ENCODE measurements at places on chromosomes 7 and 10. TPM values are rescaled to one million over a fixed set of nuclear protein-coding genes. Genes with fewer than 3 reads are reported as not detected.

DNA sequence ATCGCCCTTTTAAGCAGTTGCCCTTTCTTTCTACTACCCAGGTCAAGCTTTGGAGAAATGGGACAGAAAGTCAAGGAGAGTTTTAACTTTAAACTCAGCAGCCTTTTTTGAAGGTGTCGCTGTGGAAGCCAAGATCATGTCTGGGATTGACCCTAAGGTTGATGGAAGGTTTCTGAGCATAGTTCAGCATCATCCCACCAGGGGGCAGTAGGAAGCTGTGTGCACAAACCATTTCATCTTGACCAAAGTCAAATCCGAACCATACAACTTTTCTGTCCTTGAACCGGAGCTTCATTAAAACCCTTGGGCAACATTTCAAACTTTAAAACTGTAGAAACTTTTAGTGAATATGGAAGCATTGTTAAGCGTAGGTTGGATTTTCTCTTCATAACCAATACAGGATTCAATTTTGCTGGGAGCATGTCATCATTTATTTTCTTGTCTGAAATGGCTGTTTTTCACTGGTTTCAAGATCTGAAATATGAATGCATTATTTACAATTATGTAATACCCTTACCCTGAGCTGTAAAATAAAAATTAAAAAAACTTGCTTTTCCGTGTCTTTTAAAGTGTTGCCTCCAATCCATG, 214.4 kb upstream of the KIAA1217 start:
- no peaks in the 10 kb centered on the region for H3K4me1 ChIP-seq
- peak; percentile 4 for DNase-seq
- H3K27me3 ChIP-seq: no peaks in the 10 kb centered on the region
- H3K4me3 ChIP-seq: no peak overlapping the region
- H3K36me3 ChIP-seq: no peaks in the 10 kb centered on the region

The FGFBP3 gene
- total RNA-seq: 2.0 TPM

GRCh38 chr7:153588586-153588985, 463.6 kb upstream of the DPP6 start:
- H3K27me3 ChIP-seq: no peaks in the 10 kb centered on the region
- no peak overlapping the region for H3K4me3 ChIP-seq
- no peak overlapping the region for H3K27ac ChIP-seq
- DNase-seq: no peak

The TMEM176A gene
- 9.1 TPM for total RNA-seq

The CALCR gene
- not detected for total RNA-seq

DNA sequence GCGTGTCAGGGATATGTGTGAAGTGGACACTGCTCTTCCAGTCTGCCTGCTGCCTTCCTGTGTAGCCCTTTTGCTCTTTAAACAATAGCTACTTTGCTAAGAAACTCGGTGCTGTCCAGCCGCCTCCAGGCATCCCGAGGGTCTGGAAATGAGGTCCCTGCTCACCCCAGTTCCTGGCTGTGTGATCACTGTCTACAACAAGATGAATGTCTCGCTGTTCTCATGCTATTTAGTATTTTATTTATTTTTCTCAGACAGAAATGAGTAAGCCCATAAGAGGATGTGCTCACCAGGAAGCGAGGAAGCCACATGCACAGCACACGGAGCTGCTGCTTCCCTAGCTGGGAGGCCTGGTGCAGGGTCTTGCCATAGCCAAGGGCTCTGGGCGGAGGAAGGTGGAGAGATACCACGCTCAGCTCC, 167.0 kb upstream of the PITRM1 start:
- H3K27ac ChIP-seq: no peak overlapping the region
- no peaks in the 10 kb centered on the region for H3K36me3 ChIP-seq
- H3K27me3 ChIP-seq: no peaks in the 10 kb centered on the region
- H3K4me1 ChIP-seq: no peaks in the 10 kb centered on the region
- no peak overlapping the region for H3K4me3 ChIP-seq

DNA sequence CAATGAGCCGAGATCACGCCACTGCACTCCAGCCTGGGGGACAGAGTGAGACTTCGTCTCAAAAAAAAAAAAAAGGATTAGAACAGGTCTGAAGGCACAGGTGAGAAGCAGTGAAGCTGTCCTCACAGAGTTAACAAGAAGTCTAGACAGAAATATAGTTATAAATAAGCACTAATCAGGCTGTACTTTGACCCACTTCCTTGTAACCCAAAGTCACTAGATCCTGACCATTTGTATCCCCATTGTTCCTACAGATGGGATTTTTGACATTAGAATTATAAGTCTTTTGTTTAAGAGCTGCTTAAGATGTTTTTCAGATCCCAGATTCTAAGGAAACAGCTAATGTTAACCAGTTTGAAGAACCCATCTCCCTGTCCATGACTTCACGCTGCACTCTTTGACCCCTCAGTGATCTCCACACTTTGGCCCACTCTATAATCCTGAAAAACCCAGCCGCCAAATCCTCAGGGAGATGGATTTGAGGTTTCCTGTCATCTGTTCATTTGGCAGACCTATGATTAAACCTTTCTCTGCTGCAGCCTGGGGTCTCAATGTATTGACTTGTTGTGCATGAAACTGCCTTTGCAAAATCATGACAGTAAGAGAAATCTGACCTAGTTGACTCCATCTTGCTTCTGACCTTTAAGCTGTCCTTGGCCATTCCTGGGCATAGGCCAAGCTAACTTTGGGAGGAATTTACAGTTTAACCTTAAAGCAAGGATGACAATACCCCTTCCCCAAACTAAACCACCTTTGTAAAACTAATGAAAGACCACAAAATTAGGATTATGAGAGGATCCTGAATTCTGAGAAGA, 11.4 kb downstream of the SSMEM1 start:
- H3K4me1 ChIP-seq: no peaks in the 10 kb centered on the region
- no peaks in the 10 kb centered on the region for H3K27me3 ChIP-seq
- DNase-seq: no peak
- no peak overlapping the region for H3K4me3 ChIP-seq
- H3K27ac ChIP-seq: no peak overlapping the region
- H3K36me3 ChIP-seq: no peaks in the 10 kb centered on the region

Measured in thoracic aorta (tissue), 2 donors.